ENCODE measurements at places on chromosomes 2 and 18. TPM values are rescaled to one million over a fixed set of nuclear protein-coding genes. Genes with fewer than 3 reads are reported as not detected.

The SAP130 gene
- polyA plus RNA-seq: 10.5 TPM

The HRH4 gene
- 0.06 TPM for polyA plus RNA-seq

The CRYGC gene
- not detected for polyA plus RNA-seq

The SH3RF3 gene
- polyA plus RNA-seq: 3.6 TPM

The HADHB gene
- polyA plus RNA-seq: 224 TPM

The GIGYF2 gene
- polyA plus RNA-seq: 22.1 TPM

The CXCR2 gene
- polyA plus RNA-seq: 0.08 TPM

The HEATR5B gene
- polyA plus RNA-seq: 8.3 TPM

The FIGN gene
- polyA plus RNA-seq: 5.9 TPM

The TEX44 gene
- not detected for polyA plus RNA-seq

The MAPRE3 gene
- 34.3 TPM for polyA plus RNA-seq

The TCF23 gene
- 31.7 TPM for polyA plus RNA-seq

The CNRIP1 gene
- 95.5 TPM for polyA plus RNA-seq

The AUP1 gene
- 65.8 TPM for polyA plus RNA-seq

The GPR55 gene
- polyA plus RNA-seq: 0.13 TPM

The HOXD4 gene
- polyA plus RNA-seq: 11.0 TPM

The NEU2 gene
- not detected for polyA plus RNA-seq

The TLX2 gene
- not detected for polyA plus RNA-seq

Measured in ovary (tissue), 10 donors.